Stimulated activated CD4-positive, alpha-beta T cell treated with anti-CD3 and anti-CD28 coated beads, Interleukin-1b, Interleukin-23, amount 100 ng/mL, for 1 hour (primary cell): ENCODE measurements at places on chromosomes 3 and 15.

DNA sequence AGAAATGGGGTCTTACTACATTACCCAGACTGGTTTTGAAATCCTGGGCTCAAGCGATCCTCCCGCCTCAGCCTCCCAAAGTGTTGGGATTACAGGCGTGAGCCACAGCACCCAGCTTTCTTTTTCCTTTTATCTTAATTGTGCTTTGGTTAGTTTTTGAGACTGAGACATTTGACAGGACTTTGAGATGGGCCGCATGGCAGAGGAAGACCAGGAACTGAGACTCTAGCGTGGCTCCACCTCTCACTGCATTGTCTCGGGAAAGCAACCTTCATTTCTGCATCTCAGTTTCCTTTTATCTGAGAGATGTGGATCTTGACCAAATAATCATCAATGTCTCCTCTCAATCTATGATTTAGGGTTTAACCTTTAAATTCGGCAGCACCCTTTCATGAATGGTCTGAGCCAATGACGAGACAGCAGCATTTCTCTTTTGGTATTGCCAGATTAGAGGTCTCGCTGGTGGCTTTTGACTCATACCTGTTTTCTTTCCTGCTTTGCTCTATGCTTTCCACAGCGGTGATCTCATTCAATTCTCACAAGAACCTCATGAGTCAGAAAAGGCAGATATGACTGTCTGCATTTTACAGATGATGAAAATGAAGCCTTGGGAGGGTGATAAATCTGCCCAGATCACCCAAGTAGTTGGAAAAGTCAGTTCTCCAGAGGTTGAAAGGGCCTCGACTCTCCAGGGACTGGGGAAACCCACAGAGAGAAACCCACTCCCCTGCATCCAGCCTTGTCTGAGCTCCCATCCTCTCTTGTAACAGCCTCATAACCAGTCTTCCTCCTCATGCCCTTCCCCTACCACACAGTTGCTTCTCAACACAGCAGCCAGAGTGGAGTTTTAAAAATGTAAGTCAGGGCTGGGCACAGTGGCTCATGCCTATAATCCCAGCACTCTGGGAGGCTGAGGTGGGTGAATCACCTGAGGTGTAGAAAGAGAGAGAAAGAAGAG, 84.8 kb upstream of the FOXB1 start:
- DNase-seq: no peak

DNA sequence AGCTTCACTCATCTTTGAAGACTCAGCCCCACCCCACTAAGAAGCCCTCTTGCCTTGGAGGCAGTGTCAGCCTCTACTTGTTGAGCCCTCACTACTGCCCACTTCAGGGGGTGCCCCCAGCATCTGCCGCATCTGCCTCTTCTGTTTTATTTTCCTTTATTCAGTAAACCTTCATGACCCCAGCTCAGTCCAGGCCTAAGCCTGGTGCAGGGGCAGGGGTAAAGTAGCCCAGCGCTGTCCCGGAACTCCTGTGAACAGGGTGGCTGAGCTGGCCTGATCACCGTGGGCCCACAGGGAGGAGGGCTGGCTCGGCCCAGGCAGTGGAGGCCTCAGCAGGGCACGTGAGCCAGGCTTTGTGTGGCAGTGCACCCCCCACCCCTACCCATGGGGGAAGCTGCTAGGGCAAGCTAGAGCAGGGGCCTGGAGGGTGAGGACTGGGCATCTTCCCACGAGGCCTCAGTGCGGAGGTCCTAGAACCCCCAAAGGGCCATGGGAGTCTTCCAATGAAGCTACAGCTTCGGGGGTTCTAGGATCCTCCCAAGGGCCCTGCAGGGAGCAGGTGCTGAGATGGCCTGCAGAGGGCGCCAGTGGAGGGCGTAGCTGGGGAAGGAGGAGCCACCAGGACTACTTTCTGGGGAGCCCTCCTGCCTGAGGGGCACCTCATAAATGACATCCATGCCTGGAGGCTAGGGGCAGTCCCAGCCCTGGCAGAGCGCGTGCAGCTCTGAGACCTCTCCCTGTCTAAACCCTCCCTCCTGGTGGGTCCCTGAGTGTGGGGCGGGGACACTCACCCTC, 36.0 kb downstream of the TSPAN3 start:
- no peak for DNase-seq

GRCh38 chr15:48266024-48266689, 60.1 kb downstream of the SLC12A1 start:
- no peak for DNase-seq

DNA sequence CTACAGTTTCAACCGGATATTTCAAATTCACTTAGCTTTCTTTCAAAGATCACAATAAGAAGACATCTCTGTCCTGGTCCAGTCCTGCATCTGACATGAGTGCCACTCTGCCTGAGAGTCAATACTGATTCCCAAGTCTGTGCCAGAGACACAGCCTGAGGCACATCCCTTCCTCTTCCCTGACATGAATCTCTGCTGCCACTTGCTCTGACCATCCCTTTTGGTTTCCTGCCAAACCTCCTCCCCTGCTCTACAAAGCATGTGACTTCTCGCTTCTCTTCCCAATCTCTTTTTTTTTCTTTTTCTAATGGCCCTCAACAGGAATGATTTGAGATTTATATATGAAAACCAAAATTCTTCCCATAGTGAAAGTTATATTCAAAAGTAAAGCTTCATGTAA, 117.9 kb downstream of the MECOM start:
- no peak for DNase-seq

DNA sequence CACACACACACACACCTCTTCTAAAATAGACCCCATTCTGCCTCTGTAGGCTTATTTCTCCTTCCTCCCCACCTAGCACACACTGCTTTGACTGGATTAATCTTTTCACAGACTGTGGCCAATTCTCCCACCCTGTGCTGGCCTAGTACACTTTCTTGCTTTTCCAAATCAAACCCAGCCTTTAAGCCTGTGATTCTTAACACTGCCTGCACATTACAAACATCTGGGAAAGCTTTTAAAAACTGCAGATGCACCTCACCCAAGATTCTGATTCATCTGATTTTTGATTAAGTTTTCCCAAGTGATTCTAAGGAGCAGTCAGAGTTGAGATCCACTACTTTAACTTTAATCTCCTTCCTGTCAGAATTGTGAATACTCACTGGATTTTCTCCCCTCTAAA, 12.8 kb downstream of the CSNK1G1 start:
- no peak for DNase-seq

DNA sequence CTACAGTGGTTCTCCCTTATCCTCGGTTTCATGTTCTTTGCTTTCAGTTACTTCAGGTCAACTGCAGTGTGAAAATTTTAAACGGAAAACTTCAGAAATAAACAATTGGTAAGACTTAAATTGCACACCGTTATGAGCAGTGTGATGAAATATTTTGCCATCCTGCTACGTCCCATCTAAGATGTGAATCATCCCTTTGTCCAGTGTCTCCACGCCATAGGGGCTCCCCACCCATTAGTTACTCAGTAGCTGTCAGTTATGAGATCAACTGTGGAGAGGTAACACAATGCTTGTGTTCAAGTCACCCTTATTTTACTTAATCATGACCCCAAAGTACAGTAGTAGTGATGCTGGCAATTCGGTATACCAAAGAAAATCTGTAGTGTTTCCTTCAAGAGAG, 47.4 kb downstream of the TJP1 start:
- no peak for DNase-seq

- no peak for DNase-seq
Measured at GRCh38 chr3:128290484-128290883, 137.2 kb downstream of the EEFSEC start.

DNA sequence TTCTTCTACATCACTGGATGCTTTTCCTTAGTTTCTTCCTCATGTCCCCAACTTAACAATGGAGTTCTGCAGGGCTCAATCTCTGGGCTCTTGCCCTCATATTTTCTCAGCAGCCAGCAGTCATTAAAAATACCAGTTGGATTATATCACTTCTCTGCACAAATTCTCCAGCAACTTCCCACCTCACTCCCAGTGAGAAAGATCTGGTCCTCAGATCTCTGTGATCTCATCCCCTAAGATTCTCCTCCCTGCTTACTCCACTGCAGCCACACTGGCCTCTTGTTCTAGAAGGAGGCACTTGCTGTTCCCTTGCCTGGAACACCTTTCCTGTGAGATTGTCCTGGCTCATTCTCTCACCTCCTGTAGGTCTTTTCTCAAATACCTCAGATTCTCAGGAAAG, 6.1 kb downstream of the ERICH6 start:
- no peak for DNase-seq

GRCh38 chr3:123129092-123129491, 62.3 kb downstream of the PDIA5 start:
- DNase-seq: no peak

DNA sequence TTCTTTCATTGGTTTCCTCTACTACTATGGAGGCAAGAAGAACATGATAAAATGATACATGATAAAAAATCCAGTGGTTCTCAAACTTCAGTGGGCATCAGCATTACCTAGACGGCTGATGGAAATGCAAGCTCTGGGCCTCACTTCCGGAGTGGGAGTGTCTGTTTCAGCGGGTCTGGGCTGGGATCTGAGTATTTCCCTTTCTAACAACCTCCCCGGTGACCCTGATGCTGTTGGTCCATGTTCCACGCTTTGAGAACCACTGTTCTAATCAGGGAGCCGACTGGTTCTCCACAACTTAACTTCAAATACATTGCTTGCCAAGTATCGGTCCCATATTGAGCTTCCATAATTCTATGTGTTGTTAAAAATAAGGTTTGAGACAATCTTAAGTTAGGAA, 712.3 kb upstream of the LMCD1 start:
- DNase-seq: no peak

GRCh38 chr3:5390936-5391625, 203.6 kb downstream of the EDEM1 start:
- no peak for DNase-seq

DNA sequence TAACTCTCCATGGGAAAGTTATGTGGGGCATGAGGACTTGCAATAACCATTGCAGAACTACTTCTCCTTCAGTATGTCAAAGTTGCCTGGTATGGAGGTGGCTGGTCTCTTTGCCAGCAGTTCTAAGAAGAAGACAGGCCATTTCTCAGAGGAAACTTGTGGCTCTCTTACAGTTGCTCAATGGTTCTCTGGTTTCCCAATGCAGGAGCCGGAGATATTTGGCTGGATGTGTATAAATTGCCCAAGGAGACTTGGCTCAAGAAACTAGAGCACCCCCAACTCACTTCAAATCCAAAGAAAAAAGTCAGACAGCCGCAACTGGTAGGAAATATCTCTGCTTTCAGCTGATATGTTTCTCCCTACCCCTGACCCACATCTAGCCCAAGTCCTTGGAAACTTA, 24.2 kb downstream of the WDR93 start:
- DNase-seq: no peak

GRCh38 chr3:173653781-173654180, 256.2 kb downstream of the NLGN1 start:
- no peak for DNase-seq

DNA sequence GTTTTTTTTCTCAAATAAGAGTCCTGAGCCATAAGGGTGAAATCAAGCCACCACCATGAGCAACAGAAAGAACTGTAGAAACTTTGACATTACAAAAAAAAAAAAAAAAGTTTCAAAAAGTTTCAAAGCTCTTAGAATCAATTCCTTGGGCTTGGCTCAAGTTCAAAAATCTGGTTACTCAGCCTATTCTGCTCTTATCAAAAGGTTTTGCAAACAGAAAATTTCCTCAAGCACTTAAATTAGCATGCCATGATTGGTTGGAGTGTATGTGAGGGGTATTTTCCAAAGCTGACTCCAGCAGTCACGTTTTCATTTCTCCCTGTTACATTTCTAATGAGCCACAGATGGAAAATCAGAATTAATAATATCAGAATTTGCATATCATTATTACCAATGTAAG, 12.1 kb upstream of the PEX5L start:
- DNase-seq: no peak

- no peak for DNase-seq
Measured at GRCh38 chr15:79035814-79036213, 54.8 kb downstream of the RASGRF1 start.

GRCh38 chr3:108180194-108180593, 42.0 kb downstream of the IFT57 start:
- DNase-seq: no peak

- no peak for DNase-seq
Measured at GRCh38 chr3:152301745-152302181, 33.0 kb downstream of the MBNL1 start.

- no peak for DNase-seq
Measured at GRCh38 chr15:72599855-72600464, 54.5 kb upstream of the GOLGA6B start.

GRCh38 chr15:85454403-85454802, 74.0 kb downstream of the AKAP13 start:
- no peak for DNase-seq

GRCh38 chr15:34986771-34987480, 1.2 kb downstream of the ZNF770 start:
- no peak for DNase-seq

DNA sequence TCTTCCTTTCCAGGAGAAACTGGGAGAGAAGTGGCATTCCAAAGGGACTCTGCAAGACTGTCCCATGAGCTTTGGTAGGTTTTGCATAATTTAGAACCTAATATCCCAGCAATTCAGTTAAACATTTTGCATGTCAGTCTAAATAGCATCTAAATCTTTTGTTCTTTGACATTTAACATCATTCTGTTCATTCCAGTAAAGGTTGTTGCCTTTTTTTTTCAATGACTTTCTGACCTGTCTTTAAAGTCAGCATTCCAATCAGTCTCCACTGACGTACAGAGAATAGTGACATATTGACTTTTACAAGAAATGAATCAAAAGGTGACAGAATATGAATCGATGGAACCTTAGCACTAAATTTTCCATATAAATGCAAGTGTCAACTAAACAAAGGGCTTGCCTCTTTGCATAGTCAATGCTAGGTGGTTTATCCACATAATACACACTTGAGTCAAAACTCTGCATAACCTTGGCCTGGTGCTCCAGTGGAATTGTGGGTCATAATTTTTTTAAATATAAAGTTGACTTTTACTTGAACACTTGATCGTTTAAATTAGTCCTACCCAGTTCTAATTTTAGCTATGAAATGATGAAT, 370.1 kb downstream of the CNTN6 start:
- no peak for DNase-seq

GRCh38 chr15:48052946-48053345, 67.8 kb upstream of the SLC24A5 start:
- DNase-seq: no peak

DNA sequence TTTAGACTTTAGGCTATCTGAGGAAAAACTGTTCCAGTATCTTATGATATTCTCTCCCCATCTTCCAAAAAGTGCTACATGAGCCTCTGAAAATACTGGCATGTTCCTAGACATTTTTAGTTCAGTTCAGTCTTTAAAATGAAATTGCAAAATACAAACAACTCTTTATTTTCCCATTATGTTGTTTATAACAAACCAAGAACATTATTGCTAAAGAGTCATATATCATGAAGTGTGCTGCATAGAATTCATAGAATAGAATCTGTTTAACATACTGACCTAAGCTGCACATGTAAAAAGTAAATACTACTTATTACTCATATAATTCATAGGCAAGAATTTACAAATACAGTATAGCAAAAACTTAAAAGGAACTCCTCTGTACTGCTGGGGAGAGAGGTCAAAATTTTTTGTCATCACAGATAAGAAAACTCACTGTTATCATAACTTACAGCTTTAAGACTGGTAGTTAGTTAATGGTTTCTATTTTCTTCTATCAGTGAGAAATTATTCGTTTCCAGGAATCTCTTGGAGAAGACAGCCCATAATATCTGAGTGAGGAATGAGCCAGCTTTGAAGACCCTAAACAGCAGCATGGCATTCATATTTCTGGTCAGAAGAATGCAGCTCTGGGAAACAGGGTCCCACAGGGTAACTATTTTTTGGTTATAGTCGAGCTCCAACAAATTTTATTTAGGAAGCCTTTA, 32.2 kb downstream of the FILIP1L start:
- no peak for DNase-seq
